ENCODE measurements at places on chromosomes 16 and 17.

GRCh38 chr16:88994695-88995094, 17.7 kb upstream of the CBFA2T3 start:
- no peak for DNase-seq

- peak; percentile 81 for DNase-seq
Measured at GRCh38 chr16:81616321-81617020, 162.6 kb upstream of the PLCG2 start.

DNA sequence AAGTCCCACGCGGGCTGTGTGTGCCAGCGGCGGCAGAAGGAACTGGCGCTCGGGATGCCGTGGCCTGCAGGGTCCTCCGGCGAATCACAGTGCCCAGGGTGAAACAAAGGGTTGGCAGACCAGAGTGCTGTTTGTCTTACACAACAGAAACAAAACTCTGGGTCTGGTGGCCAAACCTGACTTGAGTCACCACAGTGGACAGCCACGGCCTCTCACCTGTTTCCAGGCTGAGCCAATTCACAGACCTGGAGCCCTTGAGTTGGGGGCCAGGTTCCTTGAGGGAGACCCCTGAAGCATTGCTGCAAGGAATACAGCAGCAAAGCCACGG, 2.1 kb upstream of the CHMP6 start:
- no peak for DNase-seq

DNA sequence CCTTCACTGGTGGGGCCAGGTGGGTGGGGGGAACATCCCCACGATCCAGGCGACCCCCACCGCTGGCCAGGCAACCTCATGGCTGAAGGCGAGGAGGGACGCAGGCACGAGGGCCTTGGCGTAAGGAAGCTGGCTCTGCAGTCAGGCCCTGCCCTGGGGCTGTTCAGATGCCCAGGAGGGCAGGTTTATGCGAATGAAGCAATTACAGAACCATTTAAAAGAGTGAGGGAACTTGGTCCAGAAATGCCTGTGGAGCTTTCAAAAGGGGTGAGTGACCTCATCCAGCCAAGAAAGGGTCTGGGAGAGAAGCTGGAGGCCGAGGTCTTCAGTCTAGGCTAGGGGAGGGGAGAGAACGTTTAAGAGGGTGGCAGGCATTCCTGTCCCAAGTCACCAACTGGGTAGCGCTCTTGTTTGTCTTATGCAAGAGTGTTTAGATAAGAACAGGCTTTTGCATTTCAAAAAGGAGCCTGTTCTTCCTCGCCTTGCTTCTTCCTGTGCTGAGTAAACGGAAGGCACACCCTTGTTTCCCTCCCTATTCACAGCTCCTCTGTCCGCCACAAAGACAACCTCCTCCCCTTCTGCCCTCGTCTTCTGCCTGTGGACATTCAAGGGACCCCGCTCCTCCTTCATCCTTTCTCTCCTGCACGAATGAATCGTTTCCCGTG, 183.5 kb upstream of the SDK2 start:
- no peak for DNase-seq

DNA sequence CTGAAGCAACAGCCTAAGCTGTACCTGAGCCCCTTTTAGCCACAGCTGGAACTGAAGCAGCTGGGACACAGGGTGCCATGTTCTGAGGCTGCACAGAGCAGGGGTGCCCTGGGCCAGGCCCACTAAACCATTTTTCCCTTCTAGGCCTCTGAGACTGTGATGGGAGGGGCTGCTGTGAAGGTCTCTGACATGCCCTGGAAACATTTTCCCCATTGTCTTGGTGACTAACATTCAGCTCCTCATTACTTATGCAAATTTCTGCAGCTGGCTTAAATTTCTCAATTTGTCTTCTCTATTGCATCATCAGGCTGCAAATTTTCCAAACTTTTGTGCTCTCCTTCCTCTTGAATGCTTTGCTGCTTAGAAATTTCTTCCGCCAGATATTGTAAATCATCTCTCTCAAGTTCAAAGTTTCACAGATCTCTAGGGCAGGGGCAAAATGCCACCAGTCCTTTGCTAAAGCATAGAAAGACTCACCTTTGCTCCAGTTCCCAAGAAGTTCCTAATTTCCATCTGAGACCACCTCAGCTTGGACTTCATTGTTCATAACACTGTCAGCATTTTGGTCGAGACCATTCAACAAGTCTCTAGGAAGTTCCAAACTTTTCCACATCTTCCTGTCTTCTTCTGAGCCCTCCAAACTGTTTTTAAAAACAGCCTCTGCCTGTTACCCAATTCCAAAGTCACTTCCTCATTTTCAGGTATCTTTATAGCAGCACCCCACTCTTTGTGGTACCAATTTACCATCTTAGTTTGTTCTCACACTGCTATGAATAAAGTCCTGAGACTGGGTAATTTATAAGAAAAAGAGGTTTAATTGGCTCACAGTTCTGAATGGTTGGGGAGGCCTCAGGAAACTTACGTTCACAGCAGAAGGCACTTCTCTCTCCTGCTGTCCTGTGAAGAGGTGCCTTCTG, 49.8 kb downstream of the TMEM100 start:
- peak; percentile 42 for DNase-seq

GRCh38 chr16:709566-710499, 4.2 kb upstream of the FBXL16 start:
- DNase-seq: peak; percentile 62

- peak; percentile 55 for DNase-seq
Measured at GRCh38 chr17:50866950-50867362, 802 bp upstream of the TOB1 start.

DNA sequence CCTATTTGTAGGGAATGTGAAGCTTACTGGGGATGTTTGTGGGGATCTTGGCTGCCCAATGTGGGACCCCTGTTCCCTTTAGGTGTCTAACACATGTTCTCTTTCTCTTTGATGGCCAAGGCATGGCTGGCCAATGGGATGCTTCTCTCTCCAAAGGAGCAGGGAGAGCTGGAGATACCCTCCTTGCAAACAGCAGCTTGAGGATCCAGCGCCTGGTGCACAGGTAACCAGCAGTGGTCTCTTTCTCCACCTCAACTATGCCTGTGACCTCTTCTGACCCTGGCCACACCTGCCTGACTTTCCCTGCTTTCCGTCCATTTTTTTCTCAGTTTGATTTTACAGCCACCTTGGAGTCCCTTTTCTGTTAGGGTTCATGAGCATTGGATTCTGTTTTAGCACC, 16.8 kb upstream of the NKD1 start:
- DNase-seq: no peak

GRCh38 chr17:83189044-83190003, 109.9 kb downstream of the METRNL start:
- DNase-seq: peak; percentile 97

Data from AG10803 (cell line).